ENCODE measurements at places on chromosomes 4 and X.

DNA sequence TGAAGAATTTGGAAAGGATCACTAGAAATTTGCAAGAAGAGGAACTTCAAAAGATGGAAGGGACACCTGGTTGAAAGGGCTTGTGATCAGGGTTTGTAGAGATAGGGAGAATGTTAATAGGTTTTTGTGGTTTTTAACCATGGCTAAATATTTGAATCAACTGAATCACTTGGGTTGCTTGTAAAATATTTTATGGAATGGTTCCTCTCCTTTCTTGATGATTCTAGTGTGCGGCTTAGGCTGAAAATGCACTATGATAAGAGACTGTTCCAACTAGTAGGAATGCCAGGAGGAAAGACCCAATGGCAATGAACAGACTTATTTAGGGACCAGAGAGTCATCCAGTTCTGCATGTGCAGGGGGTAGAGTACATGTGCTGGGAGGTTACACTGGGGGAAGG lies 408.2 kb downstream of the ARHGAP24 start:
- DNase-seq: no peak

DNA sequence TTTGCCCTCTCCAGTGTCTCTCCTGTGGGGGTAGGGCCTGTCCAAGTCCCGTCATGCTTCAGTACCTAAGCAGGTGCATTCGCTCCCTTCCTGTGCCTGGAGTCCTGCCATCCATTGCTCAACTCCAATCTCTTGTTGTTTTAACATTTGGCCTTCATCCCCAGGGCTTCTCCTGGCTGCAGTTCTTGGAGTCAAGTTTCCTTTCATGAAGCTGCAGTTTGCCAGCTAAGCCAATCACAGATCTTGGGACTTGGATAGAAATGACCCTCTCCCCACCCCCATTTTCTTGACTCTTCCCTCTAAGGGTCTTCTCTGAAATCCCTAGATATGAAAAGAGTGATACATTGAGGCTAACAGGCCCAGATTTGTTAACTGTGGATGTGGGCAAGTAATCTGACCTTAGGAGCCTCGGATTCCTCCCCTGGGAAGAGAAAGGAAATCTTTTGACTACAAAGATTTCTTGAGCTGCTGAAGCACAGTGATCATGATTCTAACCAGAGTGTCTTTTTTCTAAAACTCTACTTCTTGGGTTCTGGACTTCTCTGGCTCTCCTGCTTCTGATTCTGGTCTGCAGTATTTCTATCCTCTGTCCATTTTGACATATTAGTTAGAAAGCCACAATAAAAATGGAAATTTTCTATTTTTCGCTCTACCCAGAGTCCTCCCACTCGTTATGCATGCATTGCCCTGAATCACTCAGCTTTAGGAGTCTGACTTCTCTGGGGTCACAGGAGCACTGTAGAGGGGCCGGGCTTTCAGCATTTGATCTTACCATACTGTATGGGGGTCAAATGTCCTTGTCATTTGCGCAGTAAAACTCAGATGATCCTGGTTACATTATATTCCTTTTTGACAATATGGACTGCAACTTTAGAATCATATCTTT lies 61.0 kb downstream of the CHRNA9 start:
- DNase-seq: no peak

DNA sequence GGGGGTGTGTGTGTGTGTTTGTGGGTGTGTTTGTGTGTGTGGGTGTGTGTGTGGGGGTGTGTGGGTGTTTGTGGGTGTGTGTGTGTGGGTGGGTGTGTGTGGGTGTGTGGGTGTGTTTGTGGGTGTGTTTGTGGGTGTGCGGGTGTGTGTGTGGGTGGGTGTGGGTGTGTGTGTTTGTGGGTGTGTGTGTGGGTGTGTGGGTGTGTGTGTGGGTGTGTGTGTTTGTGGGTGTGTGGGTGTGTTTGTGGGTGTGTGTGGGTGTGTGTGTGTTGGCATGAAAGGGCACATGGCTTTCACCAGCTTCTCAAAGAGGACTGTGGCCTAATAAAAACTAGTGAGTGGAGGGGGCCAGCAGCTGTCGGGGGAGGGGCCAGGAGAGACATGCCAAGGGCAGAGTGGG lies 25.3 kb upstream of the ZNF185 start:
- DNase-seq: no peak

- DNase-seq: no peak
These were observed 175.6 kb upstream of the NRK start for GRCh38 chrX:105646592-105647372.

- no peak for DNase-seq
These were observed 736.5 kb upstream of the FTHL17 start for GRCh38 chrX:31808357-31808756.

DNA sequence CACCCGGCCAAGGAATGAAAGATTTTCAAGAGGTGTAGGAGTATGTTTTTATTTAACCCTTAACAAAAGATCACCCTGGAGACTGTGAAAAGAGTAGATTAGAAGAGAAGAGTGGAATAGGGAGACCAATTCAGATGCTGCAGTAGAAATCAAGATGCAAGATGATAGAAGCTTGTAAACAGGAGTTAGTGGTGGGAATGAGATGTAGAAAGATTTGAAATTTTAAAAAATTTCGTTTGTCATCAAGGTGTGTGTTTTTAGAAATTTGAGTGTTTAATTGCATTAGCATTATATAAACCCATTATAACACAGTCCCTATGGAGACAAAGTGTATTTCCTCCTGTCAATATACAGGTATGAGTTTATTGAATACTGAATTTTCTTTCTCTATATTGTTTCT lies 42.1 kb upstream of the IL1RAPL2 start:
- no peak for DNase-seq

Data from stimulated activated CD4-positive, alpha-beta T cell treated with anti-CD3 and anti-CD28 coated beads, Interleukin-15, amount 100 ng/mL, for 48 hours (primary cell).